Caudate nucleus (tissue), 63 donors: ENCODE measurements at places on chromosomes 7 and 10.

DNA sequence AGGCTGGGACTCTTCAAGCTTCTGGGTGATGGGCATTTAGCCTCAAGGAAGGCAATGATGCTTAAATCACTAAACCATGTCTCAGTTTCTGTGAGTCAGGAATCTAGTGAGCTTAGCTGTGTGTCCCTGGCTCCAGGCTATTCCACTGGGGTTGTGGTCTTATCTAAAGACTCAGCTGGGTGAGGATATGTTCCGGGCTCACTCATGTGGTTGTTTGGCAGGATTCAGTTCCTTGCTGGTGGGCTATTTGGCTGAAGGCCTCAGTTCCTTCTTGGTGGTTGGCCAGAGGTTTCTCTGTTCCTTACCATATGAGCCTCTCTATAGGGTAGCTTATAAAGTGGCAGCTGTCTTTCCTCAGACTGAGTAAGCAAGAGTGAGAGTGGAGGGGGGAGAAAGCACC, 12.0 kb downstream of the EVX1 start:
- no peak for DNase-seq

GRCh38 chr10:105150259-105150880, 509.3 kb downstream of the SORCS3 start:
- DNase-seq, result no peak

- no peak for DNase-seq
These were observed 158.8 kb downstream of the DIP2C start for GRCh38 chr10:530717-531116.

- no peak for DNase-seq
These were observed 78.1 kb downstream of the PRKCQ start for GRCh38 chr10:6501931-6502330.

GRCh38 chr10:128926711-128927110, 540.3 kb upstream of the MGMT start:
- DNase-seq, result no peak

GRCh38 chr10:51215951-51216834, 141.9 kb downstream of the PRKG1 start:
- no peak for DNase-seq

- no peak for DNase-seq
These were observed 27.6 kb downstream of the NPS start for GRCh38 chr10:127576740-127577161.

DNA sequence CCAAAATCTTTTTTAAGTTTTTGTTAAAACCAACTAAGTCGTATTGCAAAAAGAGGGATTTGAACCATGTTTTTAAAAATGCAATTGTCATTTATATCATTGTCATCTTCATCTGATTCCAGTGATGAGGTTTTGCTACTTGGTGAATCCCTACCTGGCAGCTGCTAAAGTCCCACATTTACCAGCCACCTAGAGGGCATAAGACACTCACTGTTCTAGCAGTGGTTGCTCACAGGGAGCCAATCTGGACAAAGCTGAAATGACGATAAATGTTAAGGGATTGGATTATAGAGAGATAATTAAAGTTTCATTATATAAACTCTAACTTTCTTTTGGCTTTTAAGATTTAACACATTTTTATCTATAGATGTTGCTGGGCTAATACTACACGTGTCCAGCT, 18.7 kb downstream of the KIFBP start:
- DNase-seq, result no peak

DNA sequence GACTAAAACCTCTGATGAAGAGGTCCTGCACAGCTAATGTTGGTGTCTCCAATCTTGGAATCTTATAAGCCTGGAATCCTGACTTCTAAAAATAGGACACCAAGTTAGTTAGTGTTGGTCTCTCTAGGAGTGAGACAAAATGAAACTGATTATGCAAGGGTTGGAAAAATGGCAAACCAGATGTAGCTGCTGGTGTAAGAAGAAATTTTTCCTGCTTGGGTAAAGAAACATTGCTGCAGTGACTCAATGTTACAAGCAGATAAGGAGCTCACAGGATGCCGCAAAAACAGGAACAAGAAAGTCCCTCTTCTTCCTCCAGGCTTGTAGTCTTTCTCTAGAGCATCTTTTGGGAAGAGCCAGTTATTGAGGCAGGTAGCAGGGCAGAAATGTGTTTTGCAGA, 449.0 kb downstream of the ETV1 start:
- DNase-seq, result no peak

DNA sequence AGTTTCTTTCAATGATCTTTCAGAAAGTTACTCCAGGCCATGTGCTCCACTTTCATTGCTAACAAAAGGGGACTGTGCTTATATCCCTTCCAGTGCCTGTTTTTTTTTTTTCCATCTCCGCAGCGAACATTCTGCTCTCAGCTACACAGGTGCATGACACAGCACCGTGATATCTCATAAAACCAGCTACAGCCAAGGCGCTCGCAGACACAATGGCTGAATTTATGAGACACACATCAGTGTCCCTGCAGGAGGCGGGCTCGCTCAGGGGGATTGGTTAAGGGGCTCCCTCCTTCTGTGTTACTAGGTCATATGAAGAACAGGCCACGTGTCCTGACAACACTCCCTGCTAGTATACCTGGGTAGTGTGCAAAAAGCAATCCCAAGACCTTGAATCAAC, 245.5 kb downstream of the SKAP2 start:
- DNase-seq, result no peak

DNA sequence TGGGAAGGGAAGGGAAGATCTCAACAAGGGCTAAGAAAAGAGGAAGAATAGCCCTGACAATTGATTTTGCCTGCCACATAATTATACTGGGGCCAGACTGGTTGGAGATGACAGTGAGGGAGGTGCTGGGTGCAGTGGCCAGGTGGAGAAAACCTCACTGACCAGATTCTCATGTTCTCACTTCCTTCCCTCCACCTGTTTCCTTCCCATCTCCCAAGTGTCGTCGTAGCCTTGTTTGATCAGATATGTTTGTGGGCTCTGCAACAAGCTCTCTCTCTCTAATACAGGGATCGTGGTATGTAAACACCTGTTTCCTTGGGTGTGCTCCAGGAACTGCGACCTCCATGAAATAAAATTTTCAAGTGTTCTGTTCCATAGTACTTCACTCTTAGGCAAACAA, 60.2 kb downstream of the VCL start:
- DNase-seq, result no peak

DNA sequence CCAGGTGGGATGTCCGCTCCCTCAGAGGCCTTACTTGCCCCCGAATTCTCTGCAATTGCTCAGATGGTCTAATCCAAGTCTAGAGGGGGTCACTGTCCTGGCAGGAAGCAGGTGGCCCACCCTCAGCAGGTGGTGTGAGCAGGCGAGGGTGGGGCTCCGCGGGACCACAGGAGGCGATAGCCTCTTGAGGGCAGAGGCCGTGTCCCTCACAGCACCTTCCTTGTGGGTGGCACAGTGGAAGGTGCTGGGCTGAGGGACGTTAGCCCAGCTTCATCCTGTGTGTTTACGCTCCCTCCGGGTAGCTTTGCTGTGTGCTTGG, 38.3 kb upstream of the INPP5A start:
- DNase-seq, result no peak

DNA sequence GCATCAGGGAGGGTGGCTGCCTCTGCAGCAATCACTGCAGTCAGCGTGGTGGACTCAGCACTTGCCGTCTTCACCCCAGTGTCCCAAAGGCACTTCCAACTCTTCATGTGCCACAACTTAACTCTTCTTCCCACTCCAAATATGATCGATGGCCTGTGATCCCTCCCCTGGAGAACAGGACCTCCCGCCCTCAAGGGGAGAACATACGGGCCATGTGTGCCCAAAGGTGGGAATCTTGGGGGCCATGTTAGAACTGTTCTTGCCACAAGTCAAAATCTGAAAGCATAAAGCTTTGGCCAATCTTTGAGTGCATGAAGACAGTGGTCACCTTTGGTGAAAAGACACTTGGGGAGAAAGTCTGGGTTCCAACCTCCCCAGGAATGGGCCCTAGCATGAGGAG, 368.5 kb upstream of the MGMT start:
- no peak for DNase-seq

GRCh38 chr7:152756116-152756515, 3.4 kb upstream of the ACTR3B start:
- DNase-seq, result no peak

DNA sequence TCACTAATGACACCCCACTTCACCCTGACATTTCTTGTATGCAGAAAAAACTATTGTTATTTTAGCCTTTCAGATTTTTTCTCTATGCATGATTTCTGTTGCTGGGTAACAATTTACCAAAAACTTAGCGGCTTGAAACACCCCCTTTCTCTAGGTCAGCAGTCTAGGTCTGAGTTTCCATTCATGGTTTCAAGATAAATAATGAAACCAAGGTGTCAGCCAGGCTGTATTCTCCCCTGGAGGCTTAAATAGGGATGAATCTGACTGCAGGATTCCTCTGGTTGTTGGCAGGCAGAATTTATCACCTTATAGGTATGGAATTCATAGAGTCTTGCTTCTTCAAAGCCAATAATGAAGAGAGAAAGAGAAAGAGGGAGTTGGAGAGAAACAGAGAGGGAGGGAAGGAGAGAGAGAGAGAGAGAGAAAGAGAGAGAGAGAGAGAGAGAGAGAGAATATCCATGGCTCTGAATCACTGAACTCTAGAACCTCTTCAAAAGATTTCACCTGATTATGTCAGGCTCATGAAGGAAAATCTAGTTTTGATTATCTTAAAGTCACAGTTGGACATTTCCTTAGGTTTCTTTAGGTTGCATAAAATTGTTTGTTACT, 1224.6 kb upstream of the LRRTM3 start:
- DNase-seq, result no peak

DNA sequence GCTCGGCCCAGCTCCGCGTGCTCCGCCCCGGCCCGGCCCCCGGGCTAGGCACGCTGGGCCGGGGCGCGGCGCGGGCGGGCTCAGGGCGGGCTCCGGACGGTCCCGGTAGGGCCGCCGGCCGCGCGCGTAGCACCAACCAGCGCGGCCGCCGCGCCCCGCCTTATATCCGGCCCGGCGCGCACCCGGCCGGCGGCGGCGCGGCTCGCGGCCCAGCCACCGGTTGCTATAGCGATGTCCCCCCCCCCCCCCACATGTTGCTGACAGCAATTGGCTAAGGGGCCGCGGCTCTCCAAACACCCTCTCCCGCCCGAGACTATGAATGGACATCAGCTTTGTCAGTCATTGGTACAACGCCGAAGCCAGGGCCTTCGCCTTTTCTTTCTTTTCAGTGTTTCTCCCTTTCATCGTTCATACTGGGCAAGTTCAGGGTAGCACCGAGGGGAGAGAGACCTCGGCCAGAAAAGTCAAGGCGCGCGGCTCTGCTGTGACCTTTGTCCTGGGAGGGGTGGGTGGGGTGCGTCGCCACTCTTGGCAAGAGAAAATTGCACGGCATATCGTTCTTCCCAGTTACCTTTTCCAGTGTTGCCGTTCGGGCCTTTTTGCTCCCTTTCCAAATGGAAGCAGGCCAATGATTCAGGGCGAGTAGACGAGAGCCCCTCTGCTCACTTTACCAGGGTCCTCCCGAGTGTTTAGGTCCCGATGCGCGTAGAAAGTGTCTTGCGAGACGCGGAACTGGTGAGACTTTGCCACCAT, 354.2 kb downstream of the DNAJB6 start:
- DNase-seq, result peak; percentile 39

DNA sequence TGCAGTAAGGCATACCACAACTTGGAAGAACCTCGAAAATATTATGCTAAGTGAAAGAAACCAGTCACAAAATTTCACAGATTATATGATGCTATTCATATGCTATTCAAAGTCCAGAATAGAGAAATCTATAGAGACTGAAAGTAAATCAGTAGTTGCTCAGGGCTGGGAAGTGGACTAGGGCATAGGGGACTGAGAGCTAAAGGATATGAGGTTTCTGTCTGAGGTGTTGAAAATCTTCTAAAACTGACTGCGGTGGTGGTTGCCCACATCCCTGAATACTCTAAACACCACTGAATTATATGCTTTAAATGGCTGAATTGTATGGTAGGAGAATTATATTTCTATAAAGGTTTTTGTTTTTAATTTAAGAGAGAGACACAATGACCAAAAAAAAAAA, 161.3 kb downstream of the ELAPOR2 start:
- DNase-seq, result no peak

DNA sequence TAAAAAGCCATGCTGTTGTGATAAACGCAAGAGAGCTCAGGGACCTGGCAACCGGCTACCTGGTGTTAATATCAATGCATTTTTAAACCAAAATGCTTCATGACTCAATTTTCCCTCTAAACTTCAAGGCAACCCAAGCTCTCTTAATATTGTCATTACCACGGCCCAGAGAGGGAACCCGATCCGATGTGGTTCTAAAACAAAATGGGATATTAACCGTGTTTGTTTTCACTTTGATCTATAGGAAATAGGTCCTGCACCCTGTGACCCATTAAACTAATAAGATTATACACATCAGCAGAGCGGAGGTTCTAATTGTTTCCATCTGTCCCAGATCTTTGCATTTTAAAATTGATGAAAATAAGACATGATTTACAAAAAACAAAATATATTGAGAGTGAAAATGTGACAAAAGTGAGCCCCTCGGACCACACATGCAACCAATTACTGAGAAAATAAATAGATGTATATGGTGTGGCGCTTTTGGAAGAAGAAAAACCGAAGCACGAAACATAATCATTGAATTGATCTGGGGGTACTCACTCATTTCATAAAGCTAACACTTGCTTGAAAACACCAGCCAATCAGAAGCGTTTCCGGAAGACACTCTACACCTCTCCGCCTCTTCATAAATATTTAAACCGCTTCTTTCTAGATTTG, 290.3 kb upstream of the NFE2L3 start:
- no peak for DNase-seq

- no peak for DNase-seq
These were observed 344.5 kb downstream of the RPS24 start for GRCh38 chr10:78378192-78378591.

DNA sequence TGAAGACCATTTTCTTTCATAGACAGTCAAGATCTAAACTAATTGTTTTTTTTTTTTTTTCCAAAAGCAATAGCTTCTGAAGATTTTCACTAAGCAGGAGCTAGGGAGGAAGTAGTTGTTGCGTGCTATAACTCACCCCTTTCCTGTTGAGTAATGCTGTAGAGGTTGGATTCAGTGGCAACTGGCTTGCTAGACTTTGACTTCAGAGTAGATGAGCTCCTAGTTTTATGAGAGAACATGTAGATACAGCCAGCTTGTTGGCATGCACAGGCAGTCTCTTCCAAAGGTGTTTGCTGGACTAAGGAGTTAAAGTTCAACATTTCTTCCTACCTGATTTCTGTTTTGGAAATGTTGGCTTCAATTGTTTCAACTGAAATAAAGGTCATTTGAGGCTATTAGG, 66.2 kb upstream of the MXI1 start:
- DNase-seq, result no peak
